ENCODE measurements at places on chromosomes 1 and 21.
A peak's percentile ranks its signal among the peaks of the same experiment; 100 is the strongest.

DNA sequence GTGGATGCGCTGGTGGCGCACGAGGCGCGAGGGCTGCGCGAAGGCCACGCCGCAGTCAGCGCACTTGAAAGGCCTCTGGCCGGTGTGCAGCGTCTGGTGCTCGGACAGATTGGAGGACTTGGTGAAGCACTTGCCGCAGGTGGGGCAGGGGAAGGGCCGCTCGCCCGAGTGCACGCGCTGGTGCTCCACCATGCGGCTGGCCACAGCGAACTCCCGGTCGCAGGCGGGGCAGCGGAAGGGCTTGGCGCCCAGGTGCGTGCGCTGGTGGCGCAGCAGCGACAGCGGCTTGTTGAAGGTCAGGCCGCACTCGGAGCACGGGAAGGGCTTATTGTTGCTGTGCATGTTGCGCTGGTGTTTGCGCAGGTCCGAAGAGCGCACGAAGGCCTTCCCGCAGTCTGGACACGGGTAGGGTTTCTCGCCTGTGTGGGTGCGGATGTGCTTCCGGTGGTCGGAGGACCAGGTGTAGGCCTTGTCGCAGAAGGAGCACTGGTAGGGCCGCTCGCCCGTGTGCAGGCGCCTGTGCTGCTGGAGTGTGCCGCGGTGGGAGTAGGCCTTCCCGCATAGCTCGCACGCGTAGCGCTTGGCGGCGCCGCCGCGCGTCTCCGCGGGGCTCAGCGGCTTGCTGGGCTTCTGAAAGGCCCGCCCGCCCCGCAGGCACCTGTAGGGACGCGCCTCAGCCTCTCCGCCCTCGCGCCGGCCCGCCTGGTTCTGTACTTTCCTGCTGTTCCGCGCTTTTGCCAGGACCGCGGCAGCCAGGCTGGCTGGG lies 4.7 kb downstream of the ZNF648 start:
- H3K4me3 ChIP-seq: no peak overlapping the region
- H3K4me1 ChIP-seq: peaks cover 3% of the 10 kb centered on the region
- H3K27me3 ChIP-seq: peaks cover 41% of the 10 kb centered on the region
- DNase-seq: no peak

DNA sequence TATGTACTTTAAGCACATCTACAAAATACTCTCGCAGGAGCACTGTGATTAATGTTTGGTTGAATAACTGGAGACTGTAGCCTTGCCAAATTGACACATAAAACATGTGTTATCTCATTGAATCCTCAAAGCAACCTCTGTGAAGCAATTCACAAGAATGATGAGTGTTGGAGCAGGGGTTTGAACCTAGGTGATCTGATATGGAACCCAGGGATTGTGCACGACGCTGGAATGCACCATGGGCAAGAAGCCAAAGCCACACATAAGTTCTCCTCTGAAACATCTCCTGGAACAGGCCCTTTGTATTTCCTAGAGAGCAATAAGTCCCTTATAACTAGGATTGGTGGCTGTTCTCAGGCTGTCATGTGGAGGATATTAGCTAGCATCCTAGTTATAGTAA lies 124.6 kb upstream of the IVNS1ABP start:
- no peaks in the 10 kb centered on the region for H3K36me3 ChIP-seq
- no peaks in the 10 kb centered on the region for H3K27me3 ChIP-seq
- no peak overlapping the region for H3K4me3 ChIP-seq
- peaks cover 17% of the 10 kb centered on the region for H3K4me1 ChIP-seq

- no peaks in the 10 kb centered on the region for H3K27me3 ChIP-seq
- H3K27ac ChIP-seq: no peak overlapping the region
- no peaks in the 10 kb centered on the region for H3K36me3 ChIP-seq
- no peak for DNase-seq
- no peak overlapping the region for H3K4me3 ChIP-seq
- no peaks in the 10 kb centered on the region for H3K4me1 ChIP-seq
These were observed 23.3 kb downstream of the COLGALT2 start for GRCh38 chr1:184014271-184014670.

DNA sequence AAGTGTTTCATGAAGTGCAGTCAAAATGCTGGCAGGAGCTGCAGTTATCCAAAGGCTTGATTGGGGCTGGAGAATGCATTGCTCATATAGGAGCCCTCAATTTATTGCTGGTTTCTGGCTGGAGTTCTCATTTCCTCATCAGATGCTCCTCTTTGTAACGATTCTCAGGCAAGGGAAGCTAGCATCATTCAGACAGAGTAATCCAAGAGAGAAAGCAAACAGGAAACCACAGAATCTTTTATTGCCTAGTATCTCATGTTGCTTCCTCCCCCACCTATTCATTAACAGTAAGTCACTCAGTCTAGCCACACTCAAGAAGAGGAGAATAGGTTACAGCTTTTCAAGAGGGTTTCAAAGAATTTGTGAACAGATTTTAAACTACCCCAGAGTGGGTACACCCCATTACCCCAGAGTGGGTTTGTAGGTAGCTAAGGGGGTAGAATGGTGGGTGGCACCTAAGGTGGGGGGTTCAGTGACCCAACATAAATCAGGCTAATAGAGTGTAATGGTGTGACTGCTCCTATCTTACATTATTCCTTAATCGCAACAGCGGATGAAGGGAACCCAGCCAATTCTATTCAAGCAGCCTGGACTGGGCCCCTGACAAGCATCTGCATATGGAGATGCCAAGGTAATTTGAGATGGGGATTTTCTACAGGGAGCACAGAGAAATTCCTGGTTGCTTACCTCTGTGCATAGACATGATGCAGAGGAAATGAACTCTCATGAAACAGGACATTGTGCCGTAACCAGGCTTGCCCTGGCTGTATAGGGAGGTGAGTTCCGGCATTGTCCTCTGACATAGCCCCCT lies 67.1 kb downstream of the KCNJ15 start:
- H3K36me3 ChIP-seq: no peaks in the 10 kb centered on the region
- no peak overlapping the region for H3K27ac ChIP-seq
- no peak overlapping the region for H3K4me3 ChIP-seq
- peaks cover 17% of the 10 kb centered on the region for H3K4me1 ChIP-seq
- H3K27me3 ChIP-seq: no peaks in the 10 kb centered on the region

- H3K4me3 ChIP-seq: no peak overlapping the region
- peak overlapping the region; percentile 48 for H3K27ac ChIP-seq
- no peaks in the 10 kb centered on the region for H3K27me3 ChIP-seq
- no peaks in the 10 kb centered on the region for H3K36me3 ChIP-seq
- H3K4me1 ChIP-seq: peaks cover 70% of the 10 kb centered on the region
These were observed 869.8 kb upstream of the B3GALT2 start for GRCh38 chr1:194056169-194056568.

DNA sequence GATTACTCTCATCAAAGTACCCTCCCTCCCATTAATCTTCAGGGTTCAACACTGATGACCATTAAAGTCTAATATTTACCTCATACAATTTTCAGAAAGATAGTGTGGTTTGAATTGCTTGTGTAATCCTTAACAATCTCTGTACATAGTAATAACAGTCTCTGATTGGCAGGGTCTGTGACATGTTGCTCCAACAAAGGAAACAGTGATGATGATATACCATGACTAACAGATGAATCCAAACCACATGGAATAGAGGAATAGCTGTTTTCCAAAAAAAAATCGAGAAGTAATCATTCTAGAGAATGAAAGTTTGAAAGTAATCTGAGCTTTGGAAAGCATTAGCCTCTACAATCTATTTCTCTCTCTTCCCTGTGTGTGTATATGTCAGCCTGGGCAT lies 610.1 kb upstream of the NEGR1 start:
- H3K36me3 ChIP-seq: no peaks in the 10 kb centered on the region
- H3K4me1 ChIP-seq: no peaks in the 10 kb centered on the region
- no peak for DNase-seq
- H3K4me3 ChIP-seq: no peak overlapping the region

- H3K4me1 ChIP-seq: no peaks in the 10 kb centered on the region
- no peaks in the 10 kb centered on the region for H3K36me3 ChIP-seq
- no peaks in the 10 kb centered on the region for H3K27me3 ChIP-seq
- no peak overlapping the region for H3K4me3 ChIP-seq
These were observed 318.4 kb upstream of the OLFM3 start for GRCh38 chr1:102315096-102315495.

- no peaks in the 10 kb centered on the region for H3K4me1 ChIP-seq
- no peak overlapping the region for H3K4me3 ChIP-seq
- no peak for DNase-seq
- no peak overlapping the region for H3K27ac ChIP-seq
- no peaks in the 10 kb centered on the region for H3K36me3 ChIP-seq
- H3K27me3 ChIP-seq: peaks cover 8% of the 10 kb centered on the region
These were observed 17.0 kb upstream of the GPR37L1 start for GRCh38 chr1:202105571-202106339.

DNA sequence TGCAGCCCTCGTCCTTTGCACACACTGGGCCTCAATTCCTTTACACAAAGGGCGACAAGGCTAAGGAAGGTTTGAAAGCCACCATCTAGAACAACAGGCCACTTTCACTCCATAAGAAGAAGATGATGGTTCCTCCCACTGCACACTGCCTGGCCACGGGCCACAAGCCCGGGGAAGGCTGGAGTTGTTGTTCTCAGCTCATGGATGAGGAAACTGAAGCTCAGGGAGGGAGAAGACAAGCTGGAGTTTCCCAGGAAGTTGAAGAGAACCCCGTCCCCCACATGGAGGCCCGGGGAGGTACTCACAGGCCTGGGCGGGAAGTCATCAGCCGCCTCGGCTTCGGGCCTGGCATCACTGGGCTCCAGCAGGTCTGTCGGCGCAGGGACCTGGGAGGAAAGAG lies 24.6 kb upstream of the DDOST start:
- no peak overlapping the region for H3K4me3 ChIP-seq
- no peaks in the 10 kb centered on the region for H3K4me1 ChIP-seq
- DNase-seq: no peak
- H3K27ac ChIP-seq: no peak overlapping the region
- no peaks in the 10 kb centered on the region for H3K27me3 ChIP-seq
- H3K36me3 ChIP-seq: no peaks in the 10 kb centered on the region

GRCh38 chr1:11813021-11813420 lies 7.0 kb downstream of the CLCN6 start:
- DNase-seq: no peak
- H3K4me3 ChIP-seq: no peak overlapping the region
- no peaks in the 10 kb centered on the region for H3K36me3 ChIP-seq
- no peak overlapping the region for H3K27ac ChIP-seq
- no peaks in the 10 kb centered on the region for H3K4me1 ChIP-seq

- peaks cover 7% of the 10 kb centered on the region for H3K27me3 ChIP-seq
- no peaks in the 10 kb centered on the region for H3K4me1 ChIP-seq
- H3K27ac ChIP-seq: no peak overlapping the region
- no peak overlapping the region for H3K4me3 ChIP-seq
These were observed 6.2 kb upstream of the TEX50 start for GRCh38 chr1:173628888-173629287.

GRCh38 chr1:159936273-159936904 lies 9.0 kb downstream of the IGSF9 start:
- peak; percentile 76 for DNase-seq
- H3K4me3 ChIP-seq: no peak overlapping the region
- H3K4me1 ChIP-seq: peaks cover 17% of the 10 kb centered on the region
- no peaks in the 10 kb centered on the region for H3K27me3 ChIP-seq
- H3K36me3 ChIP-seq: no peaks in the 10 kb centered on the region

GRCh38 chr1:48039088-48040054 lies 42.2 kb upstream of the TRABD2B start:
- H3K36me3 ChIP-seq: no peaks in the 10 kb centered on the region
- no peak overlapping the region for H3K27ac ChIP-seq
- H3K4me1 ChIP-seq: no peaks in the 10 kb centered on the region
- H3K4me3 ChIP-seq: no peak overlapping the region
- no peak for DNase-seq

GRCh38 chr1:91400133-91400725 lies 4.4 kb downstream of the HFM1 start:
- DNase-seq: no peak
- no peaks in the 10 kb centered on the region for H3K27me3 ChIP-seq
- peaks cover 3% of the 10 kb centered on the region for H3K4me1 ChIP-seq
- H3K4me3 ChIP-seq: no peak overlapping the region
- no peaks in the 10 kb centered on the region for H3K36me3 ChIP-seq

DNA sequence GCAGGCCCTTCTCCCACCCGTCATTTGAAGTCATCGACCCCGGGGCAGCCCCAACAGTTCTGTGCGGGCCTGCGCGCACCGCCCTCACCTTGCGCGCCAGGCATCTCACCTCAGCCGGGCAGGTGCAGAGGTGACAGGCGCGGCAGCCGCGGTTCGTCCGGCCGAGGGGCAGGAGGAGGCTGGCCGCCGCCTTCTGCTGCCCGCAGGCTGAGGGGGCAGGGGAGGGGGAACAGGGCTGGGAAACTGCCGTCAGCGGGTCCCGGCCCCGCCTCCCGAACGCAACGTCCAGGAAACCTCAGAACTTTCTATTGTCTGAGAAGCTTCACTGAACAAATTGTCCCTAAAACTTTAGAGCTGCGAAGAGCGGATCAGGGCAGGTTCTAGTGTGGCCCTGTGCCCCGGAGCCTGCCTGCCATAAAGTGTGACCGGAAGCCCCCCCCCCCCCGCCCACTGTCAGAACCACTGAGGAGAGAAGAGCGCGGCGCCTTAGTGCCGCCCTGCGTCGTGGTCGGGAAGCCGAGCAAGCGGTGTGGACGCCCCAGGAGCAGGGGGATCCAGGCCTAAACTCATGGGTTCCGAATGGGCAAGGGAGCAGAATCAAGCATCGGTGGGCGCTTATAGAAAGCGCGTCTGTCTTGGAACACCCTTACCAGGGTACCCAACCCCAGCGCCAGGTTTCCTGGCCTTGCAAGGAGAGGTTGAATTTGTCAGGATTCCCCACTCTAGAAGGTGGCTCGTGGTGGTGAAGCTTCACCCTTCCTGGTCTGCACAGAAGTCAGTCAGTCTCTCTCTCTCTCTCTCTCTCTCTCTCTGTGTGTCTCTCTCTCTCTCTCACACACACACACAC lies 13.3 kb upstream of the TBX15 start:
- H3K27ac ChIP-seq: no peak overlapping the region
- no peak overlapping the region for H3K4me3 ChIP-seq
- H3K27me3 ChIP-seq: peaks cover 37% of the 10 kb centered on the region

- peaks cover 4% of the 10 kb centered on the region for H3K4me1 ChIP-seq
- H3K4me3 ChIP-seq: no peak overlapping the region
- no peaks in the 10 kb centered on the region for H3K27me3 ChIP-seq
- no peak overlapping the region for H3K27ac ChIP-seq
- DNase-seq: no peak
- no peaks in the 10 kb centered on the region for H3K36me3 ChIP-seq
These were observed 42.0 kb downstream of the COLGALT2 start for GRCh38 chr1:183995322-183996039.

DNA sequence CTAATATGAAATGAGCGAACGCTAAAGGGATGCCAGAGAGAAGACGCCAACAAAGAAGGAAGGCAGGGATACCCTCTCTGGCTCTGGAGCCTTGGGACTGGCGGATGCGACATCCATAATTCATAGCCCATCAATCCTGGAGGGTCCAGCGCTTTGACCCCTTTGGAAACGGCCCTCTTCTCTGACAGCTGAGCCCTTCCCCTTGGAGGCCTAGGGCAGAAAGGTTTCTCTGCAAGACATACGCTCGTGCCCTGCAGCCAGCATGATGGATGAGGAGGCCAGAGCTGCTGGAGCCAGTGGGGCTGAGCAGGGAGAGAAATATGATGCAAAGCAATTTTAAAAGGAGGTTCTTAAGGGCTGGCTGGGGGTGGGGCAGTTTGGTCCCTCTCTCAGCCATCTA lies 22.2 kb downstream of the OPTC start:
- peaks cover 34% of the 10 kb centered on the region for H3K4me1 ChIP-seq

- peaks cover 64% of the 10 kb centered on the region for H3K4me1 ChIP-seq
- H3K27ac ChIP-seq: peak overlapping the region; percentile 79
- no peaks in the 10 kb centered on the region for H3K36me3 ChIP-seq
- H3K27me3 ChIP-seq: no peaks in the 10 kb centered on the region
- no peak for DNase-seq
These were observed 1.4 kb downstream of the LAPTM5 start for GRCh38 chr1:30756206-30756544.
